GM04504 (cell line): ENCODE measurements at places on chromosomes 3 and 15.

DNA sequence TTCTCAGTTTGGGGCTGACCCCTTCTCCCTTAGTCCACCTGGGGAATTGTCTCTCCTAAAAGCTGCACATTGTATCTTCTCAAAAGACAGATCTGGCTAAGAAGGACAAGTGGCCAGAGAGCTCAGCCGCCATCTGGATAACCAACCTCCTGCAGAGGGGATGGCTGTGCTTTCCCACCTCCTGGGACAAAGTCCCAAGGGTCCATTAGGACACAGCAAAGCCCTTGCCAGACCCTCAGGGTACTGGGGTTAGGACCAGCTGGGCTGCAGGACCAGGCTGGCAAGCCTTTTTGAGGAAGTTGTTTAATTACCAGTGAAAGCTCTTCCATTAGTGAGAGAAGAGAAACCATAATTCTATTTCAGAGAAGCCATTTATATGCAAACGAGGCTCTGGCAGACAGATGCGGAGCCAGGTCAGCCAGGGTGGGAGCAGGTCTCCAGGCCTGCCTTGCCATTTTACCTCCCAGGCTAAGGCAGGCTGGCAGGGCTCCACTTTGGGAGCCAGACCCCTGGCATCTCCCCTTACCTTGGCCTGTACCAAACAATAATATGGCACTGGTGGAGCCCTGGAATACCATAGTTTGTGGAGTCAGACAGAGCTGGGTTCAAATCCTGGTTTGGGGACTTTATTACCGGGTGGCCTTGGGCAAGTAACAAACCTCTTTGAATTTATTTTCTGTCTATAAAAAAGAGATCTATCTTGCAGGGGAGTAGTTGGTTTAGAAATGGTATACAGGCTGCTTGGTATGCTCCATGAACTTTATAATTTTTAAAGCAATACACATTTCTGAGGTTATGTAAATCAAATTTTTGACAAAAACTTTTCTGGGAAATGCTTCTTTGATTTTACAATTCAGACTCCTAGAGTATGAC, 17.9 kb downstream of the SHF start:
- no peak for DNase-seq

DNA sequence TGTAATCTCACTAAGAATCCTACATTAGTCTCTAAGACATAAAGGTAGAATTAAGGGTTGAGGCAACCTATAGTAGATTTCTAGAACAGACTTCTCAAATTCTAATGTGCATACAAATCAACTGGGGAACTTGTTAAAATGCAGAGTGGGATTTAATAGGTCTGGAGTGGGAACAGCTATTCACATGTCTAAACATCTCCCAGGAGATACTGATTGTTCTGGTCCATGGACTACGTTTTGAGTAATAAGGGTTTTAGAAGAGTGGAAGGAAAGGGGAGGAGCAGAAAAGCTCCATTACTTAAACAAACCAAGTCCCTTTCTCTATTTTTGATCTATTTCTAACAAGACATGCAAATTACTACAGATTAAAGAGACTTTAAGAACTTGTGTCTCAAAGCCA, 524.8 kb downstream of the TUSC7 start:
- DNase-seq, result no peak

GRCh38 chr15:80183886-80184285, 31.1 kb downstream of the FAH start:
- no peak for DNase-seq

DNA sequence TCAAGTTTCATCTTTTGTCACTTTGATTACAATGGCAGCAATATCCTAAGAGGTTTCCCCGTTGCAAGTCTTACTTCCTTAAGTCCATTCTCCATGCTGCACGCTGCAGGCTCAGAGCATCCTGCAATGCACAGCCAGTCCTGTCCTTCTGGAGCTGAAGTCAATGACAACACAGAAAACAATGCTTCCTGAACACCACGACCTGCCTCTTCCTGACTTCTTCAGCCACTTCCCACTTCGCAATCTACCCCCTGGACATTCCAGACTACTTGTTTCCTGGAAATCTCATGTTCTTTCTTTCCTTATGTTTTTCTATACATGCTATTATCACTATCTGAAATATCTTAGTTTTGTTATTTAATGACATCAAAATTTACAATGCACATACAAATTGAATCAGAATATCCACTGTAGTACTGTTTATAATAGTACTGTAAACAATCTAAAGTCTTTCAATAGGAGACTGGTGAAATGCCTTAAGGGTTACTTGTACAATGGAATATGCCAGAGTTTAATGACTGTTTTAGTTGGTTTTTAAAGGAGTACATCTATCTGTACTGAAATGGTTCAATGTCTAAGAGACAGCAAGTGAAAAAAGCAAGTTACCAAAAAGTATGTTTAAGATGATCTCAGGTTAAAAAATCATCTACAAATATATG, 113.7 kb upstream of the PRTG start:
- no peak for DNase-seq

- DNase-seq, result no peak
These were observed 885.9 kb downstream of the FHIT start for GRCh38 chr3:60365360-60365759.

GRCh38 chr3:31077021-31077601, 182.7 kb upstream of the GADL1 start:
- peak; percentile 58 for DNase-seq

DNA sequence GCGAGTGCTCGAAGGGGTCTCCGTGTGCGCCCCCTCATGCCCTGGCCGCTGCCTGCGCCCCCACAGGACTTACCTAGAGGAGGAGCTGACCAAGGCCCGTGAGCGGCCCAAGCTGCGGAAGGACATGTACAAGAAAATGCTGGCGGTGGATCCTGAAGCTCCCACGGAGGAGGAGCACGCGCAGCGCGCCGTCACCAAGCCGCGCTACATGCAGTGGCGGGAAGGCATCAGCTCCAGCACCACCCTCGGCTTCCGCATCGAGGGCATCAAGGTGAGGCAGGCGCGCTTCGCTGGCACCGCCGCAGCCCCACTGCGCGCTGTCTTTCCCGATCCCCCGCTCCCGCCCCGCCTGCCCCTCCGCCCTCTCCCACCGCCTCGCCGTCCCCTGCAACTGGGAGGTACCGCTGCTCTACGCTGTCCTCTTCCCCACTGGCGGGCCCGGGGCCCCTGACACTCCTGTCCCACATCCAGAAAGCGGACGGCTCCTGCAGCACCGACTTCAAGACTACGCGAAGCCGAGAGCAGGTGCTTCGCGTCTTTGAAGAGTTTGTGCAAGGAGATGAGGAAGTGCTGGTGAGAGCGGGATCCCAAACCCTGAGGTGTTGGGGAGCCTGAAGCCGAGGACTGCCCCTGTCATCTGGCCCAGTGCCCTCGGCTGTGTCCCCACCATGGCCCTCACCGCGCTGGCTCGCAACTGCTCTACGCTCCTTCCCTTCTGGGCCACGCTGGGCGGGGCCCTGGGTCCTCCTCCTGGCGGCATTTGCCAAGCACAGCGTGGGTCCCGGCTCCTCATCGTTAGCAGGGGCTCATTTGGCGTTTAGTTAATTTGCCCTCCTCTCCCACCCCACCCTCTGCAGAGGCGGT, 8.5 kb downstream of the ITPKA start:
- DNase-seq, result no peak

DNA sequence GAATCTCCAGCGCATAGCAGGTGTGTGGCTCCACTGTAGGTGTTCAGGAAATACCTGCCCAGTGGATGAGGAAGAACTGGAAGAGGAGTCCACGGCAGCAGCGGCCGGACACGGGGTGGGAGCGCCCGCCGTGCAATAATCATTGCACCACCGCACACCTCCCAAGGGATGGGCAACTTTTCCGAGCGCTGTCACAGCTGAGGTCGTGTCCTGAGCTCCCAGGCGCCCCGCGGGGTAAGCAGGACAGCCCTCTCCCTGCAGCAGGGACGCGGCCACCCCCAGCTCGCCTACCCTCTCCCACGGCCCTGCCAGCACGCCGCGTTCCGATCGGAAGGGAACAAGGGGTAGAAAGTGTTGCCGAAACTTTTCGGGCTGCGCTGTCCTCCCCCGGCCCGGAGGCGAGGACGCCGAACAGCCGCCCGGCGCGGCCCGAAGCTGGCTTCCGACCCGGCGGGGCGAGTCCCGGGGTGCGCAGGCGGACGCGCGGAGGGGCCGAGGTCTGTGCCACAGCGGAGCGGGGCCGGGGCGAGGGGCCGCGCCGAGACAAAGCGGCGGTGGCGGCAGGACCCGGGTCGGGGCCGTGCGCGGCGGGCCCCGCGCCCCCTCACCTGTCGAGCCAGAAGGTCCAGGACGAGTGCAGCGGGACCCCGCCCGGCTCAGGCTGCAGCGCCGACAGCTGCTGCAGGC, 475 bp downstream of the EIF4E3 start:
- DNase-seq, result no peak

GRCh38 chr3:2540115-2540514, 441.4 kb downstream of the CNTN4 start:
- no peak for DNase-seq

DNA sequence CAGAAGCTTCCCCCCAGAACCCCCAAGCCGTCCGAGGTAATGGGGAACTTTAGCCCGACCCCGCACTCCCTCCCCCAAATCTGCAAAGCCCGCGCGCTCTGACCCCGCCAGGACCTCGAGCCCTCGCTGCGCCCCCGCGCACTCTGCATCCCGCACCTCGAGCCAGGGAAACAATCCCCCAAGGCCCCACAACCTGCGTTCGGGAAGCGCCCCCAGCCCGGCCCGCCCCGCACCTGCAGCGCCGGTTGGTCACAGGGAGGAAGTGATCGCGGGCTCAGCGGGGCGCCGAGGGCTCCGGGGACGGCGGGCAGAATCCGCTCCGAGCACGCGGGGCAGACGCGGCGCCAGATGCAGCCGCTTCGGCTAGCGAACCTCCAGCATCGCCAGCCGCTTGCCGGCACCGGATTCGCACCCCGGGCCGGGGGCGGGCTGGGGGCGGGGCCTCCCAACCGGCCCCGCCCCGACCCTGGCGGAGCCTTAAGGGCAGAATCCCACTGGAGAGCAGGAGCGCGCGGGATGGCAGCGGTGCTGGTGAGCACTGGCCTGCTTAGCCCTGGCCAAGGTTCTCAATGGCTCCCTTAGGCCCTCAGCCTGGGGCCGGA, at the start of gene CAMKV:
Gene CAMKV, minus strand, starts transcription at position 382 of the 602 bp plus-strand sequence. CDS start 7,518 bp downstream, outside the sequence.
- DNase-seq, result no peak

DNA sequence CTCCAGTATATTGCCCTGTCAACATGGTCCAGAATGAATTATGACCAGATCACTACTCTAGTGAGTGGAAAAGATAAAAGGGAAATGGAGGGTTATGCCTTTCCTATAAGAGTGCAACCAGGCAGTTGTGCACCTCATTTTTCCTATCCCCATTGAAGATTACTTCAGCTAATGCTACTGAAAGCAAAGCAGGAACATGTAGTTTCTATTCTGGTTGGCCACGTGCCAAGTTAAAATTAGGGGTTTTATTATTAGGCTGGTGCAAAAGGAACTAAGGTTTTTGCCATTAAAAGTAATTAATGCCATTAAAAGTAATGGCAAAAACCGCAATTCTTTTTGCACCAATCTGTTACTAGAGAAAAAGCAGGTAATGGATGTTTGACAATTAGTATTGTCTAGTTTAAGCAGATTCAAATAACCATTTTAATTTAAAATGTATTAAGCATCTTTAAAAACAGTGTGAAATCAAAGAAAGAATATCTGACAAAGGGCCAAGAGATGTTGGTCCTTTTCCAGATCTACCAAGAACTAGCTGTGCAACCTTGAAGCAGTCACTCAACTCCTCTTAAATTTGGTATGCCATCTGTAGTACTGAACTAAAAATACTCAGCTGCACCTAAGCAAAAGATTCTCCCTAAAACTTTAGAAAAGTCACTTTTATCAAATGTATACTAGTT, 567.5 kb upstream of the CCDC54 start:
- no peak for DNase-seq

GRCh38 chr15:33160581-33161165, 33.8 kb downstream of the FMN1 start:
- DNase-seq, result no peak

GRCh38 chr3:114756506-114757279, 390.4 kb downstream of the ZBTB20 start:
- peak; percentile 67 for DNase-seq

- peak; percentile 8 for DNase-seq
These were observed 86.5 kb upstream of the FOXB1 start for GRCh38 chr15:59917504-59918157.

DNA sequence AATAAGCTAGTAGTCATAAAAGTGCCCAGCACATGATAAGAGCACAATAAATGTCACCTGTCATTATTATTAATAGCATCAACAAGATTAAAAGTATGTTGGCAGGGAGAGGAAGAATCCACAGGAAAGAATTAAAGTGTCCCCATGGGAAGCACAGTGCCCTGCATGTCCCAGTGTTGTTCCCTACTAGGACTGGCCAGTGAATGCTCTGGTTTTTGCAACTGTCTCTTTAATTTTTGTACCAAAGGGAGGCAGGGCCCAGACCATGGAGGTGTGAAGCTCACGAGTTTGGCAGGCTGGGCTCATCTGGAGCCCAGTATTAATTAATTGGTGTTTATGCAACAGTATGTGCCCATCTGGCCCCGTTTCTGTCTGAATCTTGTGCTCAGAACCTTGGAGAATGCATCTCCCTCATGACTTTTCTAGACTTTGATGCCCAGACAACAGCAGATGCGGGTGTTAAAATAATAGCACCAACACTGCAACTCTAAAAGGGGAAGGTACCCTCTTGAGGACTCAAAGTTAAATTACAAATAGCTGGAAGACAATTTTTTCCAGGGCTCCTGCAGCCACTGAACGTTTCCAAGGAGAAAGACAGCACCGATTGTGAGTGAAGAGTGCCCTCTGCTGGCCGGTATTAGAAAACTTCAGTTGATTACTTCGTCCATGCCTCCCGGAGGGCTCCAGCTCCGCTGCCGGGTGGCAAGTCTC, 71.9 kb upstream of the SPATA12 start:
- peak; percentile 51 for DNase-seq
